ENCODE measurements at places on chromosomes 5 and 9. TPM values are rescaled to one million over a fixed set of nuclear protein-coding genes. Genes with fewer than 3 reads are reported as not detected.

FGF18 gene
- total RNA-seq = 0.16 TPM

TRIM7 gene
- total RNA-seq = 0.73 TPM

DNA sequence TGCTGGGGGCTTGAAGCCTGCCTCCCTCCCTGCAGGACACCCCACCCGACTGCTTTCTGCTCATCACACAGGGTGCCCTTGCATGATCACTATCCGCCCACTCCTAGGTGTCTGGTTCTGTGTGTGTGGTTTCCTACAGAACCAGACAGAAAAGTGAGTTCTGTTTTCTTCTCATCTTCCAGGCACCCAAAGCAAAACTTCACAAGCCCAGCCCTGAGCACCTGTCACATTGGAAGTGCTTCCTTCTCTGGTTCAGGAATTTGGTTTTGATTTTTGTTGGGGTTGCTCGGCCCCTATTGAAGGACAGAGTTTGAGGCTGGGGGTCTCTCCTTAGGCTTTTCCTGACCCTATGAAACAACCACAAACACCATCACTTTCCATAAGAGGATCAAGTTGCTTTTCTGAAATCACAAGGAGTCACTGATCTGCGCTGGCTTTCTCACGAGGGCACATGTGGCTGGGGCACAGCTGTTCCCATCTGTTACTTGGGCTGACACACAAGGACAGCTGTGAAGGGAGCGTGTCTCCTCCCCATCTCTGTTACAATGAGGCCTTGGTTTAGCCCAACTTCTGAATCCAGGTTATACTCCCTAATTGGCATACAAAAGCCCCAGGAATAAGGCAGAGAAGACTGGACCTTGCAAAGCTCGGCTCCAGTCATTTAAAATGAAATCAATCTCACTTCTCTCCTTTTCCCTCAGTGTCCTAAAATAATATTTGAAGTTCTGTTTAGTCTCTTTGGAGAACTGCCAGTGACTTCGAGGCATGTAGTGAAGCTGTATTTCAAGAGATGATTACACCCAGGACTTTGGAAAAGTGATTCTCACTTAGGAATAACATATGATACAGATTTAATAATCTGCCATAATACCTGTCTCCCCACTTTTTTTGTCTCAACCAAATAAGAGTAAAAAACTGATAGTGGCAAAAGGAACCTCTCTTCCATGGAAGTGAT, 213.1 kb upstream of the GAS1 start:
- H3K27me3 ChIP-seq = no peaks in the 10 kb centered on the region
- no peak overlapping the region for H3K4me3 ChIP-seq

GRCh38 chr5:119353686-119354366, 2.0 kb upstream of the TNFAIP8 start:
- H3K27me3 ChIP-seq = no peaks in the 10 kb centered on the region
- no peak for DNase-seq

DNA sequence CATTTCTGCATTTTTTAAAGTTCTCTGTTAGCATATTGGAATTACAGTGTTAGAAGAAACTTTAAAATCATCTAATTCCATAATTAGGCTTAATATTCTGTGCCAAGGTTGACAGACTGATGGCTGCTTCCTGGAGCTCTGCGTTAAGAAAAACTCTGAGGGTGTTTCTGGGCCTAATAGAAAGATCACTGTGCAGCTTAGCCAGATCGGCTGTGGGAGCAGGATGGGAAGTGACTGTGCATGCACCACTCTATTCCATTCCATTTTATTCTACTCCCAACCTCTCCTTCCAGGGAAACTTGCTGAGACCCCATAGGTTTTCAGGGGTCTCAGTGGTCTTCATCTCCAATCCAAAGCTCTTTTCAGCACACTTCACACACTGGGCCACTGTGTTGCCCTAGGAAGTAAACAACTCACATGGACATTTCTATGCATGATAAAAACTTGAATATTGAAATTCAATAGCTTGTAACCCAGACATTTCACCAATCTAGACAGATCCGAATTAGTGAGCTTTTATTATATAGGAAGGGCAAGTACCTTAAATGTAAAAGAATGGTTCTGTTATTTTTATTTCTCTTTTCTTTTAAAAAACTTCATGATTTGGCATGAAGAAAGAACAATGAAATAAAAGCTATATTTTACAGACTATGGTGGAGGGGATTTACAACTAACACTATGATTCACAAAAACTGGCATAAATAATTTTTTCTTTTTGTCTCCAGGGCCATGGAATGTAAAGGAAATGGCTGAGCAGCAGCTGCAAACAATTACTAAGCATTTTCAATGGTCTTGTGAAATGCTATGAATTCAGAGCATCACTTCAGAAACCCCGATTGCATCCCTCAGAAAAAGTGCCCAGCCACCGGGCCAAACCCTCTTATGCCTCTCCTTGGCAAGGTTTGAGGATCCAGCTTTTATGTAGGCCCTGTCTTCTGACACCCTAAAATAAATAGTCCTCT, 51.4 kb upstream of the DAB2 start:
- no peak overlapping the region for H3K27ac ChIP-seq
- H3K4me1 ChIP-seq = no peaks in the 10 kb centered on the region
- peaks cover 3% of the 10 kb centered on the region for H3K27me3 ChIP-seq
- no peak overlapping the region for H3K4me3 ChIP-seq
- DNase-seq = no peak

DNA sequence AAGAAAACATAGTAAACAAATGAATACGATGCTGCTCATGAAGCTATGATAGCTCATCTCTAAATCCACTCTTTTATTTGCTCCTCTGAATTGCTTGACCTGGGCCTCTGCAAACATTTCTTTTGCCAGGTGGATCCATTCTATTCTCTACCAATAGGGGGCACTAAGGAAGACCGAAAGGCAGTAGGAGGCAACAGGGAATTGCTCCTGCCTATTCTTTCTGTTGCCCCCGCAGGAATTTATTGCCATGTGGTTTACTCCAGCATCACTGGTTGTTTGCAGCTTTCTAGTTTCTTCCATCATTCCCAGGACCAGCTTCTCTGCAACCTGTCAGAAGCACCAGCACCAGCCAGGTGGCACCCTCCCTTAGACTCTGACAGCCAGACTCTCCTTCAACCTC, 5.3 kb downstream of the GAPT start:
- no peaks in the 10 kb centered on the region for H3K4me1 ChIP-seq
- H3K27ac ChIP-seq = no peak overlapping the region
- H3K4me3 ChIP-seq = no peak overlapping the region
- H3K36me3 ChIP-seq = no peaks in the 10 kb centered on the region
- no peaks in the 10 kb centered on the region for H3K27me3 ChIP-seq
- no peak for DNase-seq

DNA sequence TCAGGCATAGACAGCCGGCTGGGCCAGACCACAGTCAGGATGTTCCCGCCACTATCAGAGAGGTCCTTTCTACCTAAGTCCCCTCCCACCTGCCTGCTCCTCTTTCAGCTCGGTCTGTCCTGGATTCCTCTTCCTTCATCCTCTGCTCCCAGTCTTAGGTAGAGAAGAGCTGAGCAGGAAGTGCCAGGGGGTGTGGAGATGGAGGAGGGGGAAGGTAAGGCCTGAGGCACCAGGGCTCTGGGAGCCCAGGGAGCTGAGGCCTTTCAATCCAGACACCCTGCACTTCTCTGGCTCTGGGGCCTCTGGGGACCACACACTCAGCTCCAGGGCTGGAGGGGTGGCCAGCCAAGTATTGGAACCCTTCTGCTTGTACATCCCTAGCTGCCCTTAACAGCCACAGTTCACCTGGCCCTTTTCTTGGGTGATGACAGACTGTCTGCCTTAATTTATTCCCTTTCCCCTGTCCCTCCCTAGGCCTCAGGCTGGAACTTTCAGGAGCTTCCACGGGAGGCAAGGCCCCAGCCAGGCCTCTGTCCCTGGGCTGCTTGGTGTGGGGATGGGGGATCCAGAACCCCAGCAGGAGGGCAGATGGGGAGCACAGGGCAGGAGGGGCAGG, 15.6 kb downstream of the IRF1 start:
- DNase-seq = peak; percentile 26
- H3K4me1 ChIP-seq = peaks cover 100% of the 10 kb centered on the region
- H3K4me3 ChIP-seq = no peak overlapping the region
- peaks cover 15% of the 10 kb centered on the region for H3K36me3 ChIP-seq
- H3K27ac ChIP-seq = peak overlapping the region; percentile 85
- H3K27me3 ChIP-seq = no peaks in the 10 kb centered on the region

GRCh38 chr5:112656451-112656850, 81.2 kb upstream of the APC start:
- no peak for DNase-seq
- no peaks in the 10 kb centered on the region for H3K4me1 ChIP-seq
- no peaks in the 10 kb centered on the region for H3K36me3 ChIP-seq
- no peak overlapping the region for H3K4me3 ChIP-seq

GRCh38 chr5:33198836-33199235, 241.9 kb upstream of the TARS1 start:
- no peak overlapping the region for H3K27ac ChIP-seq
- H3K4me1 ChIP-seq = no peaks in the 10 kb centered on the region
- H3K27me3 ChIP-seq = no peaks in the 10 kb centered on the region
- H3K36me3 ChIP-seq = no peaks in the 10 kb centered on the region
- no peak for DNase-seq

- H3K36me3 ChIP-seq = no peaks in the 10 kb centered on the region
- no peak for DNase-seq
- H3K4me3 ChIP-seq = peak overlapping the region; percentile 43
- H3K4me1 ChIP-seq = peaks cover 51% of the 10 kb centered on the region
Observed at GRCh38 chr9:36135741-36136271, 727 bp upstream of the GLIPR2 start.

GRCh38 chr9:89022902-89023301, 31.6 kb downstream of the S1PR3 start:
- no peak overlapping the region for H3K27ac ChIP-seq
- no peak for DNase-seq
- H3K27me3 ChIP-seq = no peaks in the 10 kb centered on the region
- H3K4me3 ChIP-seq = no peak overlapping the region

DNA sequence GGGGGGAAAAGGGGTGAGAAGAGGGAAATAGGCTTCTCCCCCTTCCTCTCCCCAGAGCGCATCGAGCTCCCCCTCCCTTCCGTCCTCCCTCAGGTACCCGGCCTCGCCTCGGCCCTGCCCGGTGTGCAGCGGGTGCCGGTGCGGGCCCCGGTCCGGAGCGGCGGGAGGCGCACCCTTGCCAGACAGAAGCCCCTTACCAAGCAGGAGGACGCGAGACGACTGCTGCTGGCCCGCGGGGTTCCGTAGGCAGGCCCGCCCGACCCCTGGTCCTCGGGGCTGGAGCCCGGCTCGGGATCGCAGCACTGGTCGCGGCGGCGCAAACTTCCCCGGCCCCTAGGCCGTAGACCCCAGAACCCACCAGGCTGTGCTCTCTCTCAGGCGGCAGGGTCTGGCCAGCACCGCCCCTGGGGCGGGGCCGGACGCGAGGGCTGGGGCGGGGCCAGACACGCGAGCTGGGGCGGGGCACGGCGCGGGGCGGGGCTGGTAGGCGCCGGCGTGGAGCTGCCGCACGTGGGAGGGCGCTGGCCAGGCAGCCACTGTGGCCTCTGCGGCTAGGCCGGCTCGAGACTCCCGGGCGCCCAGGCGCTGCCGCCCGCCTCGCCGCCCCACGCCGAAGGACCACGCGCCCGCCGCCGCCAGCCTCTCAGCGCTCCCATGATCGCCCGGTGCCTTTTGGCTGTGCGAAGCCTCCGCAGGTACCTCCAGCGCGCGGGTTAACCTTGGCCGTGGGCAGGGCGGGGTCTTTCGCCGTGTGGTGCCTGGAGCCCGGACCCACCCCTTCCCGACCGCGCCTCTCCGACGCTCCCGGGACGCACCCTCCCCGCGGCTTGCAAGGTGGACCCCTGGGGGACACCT, at the start of the genes NLN and SGTB:
NLN (plus strand) TSS at position 486 of the 855 bp plus-strand sequence; CDS start at position 655, 169 bp downstream.
SGTB (minus strand) TSS at position 390 of the 855 bp plus-strand sequence. CDS start 1,302 bp downstream, outside the sequence.
- H3K27ac ChIP-seq = peak within 1 kb of the TSS; percentile 52
- peak within 1 kb of the TSS; percentile 73 for H3K4me3 ChIP-seq
- peaks cover 27% of the 10 kb centered on the region for H3K4me1 ChIP-seq
- no peaks in the 10 kb centered on the region for H3K27me3 ChIP-seq

- no peak for DNase-seq
- H3K4me1 ChIP-seq = no peaks in the 10 kb centered on the region
- H3K27me3 ChIP-seq = peaks cover 27% of the 10 kb centered on the region
- H3K4me3 ChIP-seq = no peak overlapping the region
- no peak overlapping the region for H3K27ac ChIP-seq
- H3K36me3 ChIP-seq = no peaks in the 10 kb centered on the region
Observed at GRCh38 chr5:135491552-135492318, 39.6 kb upstream of the TIFAB start.

GRCh38 chr5:134543820-134544614, 18.5 kb downstream of the JADE2 start:
- no peaks in the 10 kb centered on the region for H3K27me3 ChIP-seq
- peak; percentile 62 for DNase-seq
- H3K27ac ChIP-seq = peak overlapping the region; percentile 66

DNA sequence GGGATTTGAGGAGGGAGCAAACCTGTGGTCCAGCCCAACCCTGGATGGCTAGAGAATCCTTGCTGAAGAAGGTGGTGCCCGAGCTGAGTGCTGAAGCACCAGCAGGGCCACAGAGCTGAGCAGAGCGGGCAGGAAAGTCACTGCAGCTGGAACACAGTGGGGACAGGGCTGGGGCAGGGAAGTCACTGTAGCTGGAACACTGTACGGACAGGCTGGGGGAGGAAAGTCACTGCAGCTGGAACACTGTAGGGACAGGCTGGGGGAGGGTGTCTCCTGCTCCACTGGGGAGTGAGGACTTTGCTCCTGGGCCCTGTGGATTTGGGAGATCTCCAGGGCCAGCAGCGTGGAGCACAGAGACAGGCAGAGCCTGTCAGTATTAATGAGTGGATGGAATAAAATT, 9.0 kb upstream of the SUSD3 start:
- H3K27ac ChIP-seq = no peak overlapping the region
- no peaks in the 10 kb centered on the region for H3K27me3 ChIP-seq
- DNase-seq = no peak
- H3K4me1 ChIP-seq = peaks cover 15% of the 10 kb centered on the region
- H3K36me3 ChIP-seq = no peaks in the 10 kb centered on the region

DNA sequence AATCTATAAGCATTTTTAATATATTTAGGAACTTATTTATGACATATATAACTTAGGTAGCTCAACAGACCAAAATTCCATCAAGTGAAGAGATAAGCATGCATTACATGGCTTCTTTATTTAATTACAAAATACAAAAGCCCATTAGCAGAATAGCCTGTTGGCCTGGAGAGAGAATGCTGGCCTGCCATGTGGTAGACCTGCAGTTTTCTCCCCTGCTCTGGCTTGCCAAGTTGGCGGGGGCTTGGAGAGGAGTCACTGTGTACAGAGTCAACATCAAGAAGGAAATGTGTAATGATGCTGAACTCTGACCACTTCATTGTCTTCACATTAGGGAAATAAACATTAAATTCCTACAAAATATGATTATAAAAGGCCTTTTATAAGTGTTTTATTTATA, 69.8 kb upstream of the CNTLN start:
- no peaks in the 10 kb centered on the region for H3K4me1 ChIP-seq
- no peak overlapping the region for H3K4me3 ChIP-seq
- H3K27me3 ChIP-seq = no peaks in the 10 kb centered on the region
